Activated CD4-positive, alpha-beta T cell treated with anti-CD3 and anti-CD28 coated beads for 1 hour (primary cell): ENCODE measurements at places on chromosomes 13 and 19.

DNA sequence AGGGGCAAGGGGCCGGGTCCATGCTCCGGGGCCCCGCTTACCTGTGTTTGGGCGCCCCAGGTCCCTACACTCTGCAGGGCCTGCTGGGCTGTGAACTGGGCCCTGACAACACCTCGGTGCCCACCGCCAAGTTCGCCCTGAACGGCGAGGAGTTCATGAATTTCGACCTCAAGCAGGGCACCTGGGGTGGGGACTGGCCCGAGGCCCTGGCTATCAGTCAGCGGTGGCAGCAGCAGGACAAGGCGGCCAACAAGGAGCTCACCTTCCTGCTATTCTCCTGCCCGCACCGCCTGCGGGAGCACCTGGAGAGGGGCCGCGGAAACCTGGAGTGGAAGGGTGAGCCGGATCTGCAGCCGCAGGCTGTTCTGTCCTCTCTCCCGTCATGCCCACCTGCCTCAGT, 1.7 kb downstream of the FCGRT start:
- no peak for DNase-seq

- no peak for DNase-seq
Measured at GRCh38 chr13:42992764-42993122, 702 bp upstream of the EPSTI1 start.

DNA sequence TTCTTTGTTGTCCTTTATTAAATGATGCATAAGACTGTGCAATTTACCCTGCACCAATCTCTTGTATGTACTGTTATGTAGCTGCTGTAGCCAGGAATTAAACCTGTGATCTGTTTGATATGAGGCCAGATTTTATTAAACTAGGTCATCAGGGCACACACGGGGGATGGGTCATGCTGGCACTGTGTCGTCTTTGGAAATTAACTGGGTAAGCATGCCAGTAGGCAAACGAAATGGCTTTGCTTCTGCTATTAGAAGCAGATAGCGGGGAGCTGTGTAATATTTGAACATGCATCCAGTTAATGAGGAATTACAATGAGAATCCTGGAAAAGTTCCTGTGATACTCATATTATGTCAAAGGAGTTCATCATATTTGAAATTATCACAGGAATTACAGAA, 23.5 kb downstream of the MTUS2 start:
- DNase-seq = no peak

- no peak for DNase-seq
Measured at GRCh38 chr13:92838786-92839185, 387.8 kb upstream of the GPC6 start.

GRCh38 chr13:114049626-114050101, 75.8 kb upstream of the C13orf46 start:
- DNase-seq = no peak
